ENCODE measurements at places on chromosomes 7 and 10.

- DNase-seq = no peak
Measured at GRCh38 chr10:34955391-34955790, 134.8 kb downstream of the CUL2 start.

DNA sequence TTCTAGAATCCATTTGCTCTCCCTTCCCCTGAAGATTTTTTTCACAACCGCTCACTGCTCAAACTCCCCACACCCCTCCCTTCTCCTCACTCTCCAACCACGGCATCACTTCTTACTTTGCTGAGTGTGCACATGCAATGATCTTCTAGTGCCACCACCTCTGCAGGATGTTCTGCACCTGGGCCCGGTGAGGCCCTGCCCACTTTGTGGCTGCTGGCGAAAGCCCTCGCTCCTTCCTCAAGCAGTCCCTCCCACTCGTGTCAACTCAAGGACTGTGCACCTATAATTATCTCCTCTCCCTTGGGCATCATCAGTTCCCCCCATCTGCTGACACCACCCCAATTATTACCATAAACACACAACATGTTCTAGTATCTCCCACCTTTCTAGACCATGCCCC is 91.0 kb upstream of the LANCL2 start:
- DNase-seq = no peak

DNA sequence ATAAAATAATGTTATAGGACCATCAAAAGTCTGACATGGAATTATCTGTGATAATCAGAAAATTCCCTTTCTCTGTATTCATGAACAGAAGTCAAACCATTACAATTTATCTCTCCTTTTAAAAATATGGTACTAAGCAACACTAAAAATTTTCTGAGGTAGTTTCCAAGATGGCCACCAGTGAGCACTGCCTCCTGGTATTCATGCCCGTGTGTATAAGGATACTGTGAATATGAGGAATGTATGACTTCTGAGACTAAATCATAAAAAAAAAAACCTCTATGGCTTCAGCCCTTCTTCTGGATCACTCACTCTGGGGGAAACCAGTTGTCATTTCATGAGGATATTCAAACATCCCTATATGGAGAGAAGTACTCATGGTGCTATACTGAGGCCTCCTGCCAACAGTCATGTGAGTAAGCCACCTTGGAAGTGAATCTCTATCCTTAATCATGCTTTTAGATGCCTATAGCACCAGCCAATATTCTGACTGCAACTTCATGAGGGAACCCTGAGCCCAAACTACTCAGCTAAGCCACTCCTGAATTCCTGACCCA is 41.1 kb downstream of the SIRT1 start:
- DNase-seq = no peak

DNA sequence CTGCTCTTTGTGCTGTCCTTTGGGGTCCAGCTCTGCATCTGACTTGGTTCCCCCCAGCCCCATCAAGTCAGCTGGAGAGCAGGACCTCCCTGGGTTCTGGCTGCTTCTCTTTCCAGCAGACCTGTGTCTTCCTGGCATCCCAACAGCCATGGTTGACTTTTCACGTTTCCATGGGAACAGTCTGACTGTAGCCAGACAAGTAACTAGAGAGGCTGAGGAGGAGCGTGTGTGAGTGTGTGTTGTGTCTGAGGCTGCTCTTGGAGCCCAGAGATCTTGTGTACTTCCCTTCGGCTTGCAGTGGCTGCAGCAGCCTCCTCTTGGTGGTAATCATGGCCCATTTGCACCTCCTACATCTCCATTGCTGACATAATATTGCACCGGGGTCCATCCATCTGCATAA is 332.0 kb downstream of the RPS24 start:
- no peak for DNase-seq

- no peak for DNase-seq
Measured at GRCh38 chr7:54904130-54904529, 114.7 kb upstream of the EGFR start.
